ENCODE measurements at places on chromosomes 1 and 21.
A peak's percentile ranks its signal among the peaks of the same experiment; 100 is the strongest.

GRCh38 chr21:31418377-31419001 lies 74.4 kb upstream of the TIAM1 start:
- H3K4me1 ChIP-seq = peaks cover 4% of the 10 kb centered on the region
- H3K27me3 ChIP-seq = peaks cover 7% of the 10 kb centered on the region
- H3K27ac ChIP-seq = no peak overlapping the region

DNA sequence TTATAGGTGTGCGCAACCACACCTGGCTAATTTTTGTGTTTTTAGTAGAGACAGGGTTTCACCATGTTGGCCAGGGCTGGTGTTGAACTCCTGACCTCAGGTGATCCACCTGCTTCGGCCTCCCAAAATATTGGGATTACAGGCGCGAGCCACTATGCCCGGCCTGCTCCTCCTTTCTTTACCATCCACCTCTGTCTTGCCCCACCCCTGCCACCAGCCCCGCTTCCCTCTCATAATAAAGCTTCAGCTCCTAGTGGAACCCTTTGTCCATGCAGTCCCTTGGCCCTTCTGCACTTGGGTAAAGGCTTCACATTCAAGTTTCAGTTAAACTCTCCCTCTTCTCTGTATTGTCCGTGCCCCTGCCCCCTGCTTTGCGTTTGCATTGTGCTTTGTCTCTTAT lies 120.1 kb downstream of the CAMTA1 start:
- no peak overlapping the region for H3K27ac ChIP-seq
- DNase-seq = no peak
- peaks cover 1% of the 10 kb centered on the region for H3K27me3 ChIP-seq
- no peak overlapping the region for H3K4me3 ChIP-seq

DNA sequence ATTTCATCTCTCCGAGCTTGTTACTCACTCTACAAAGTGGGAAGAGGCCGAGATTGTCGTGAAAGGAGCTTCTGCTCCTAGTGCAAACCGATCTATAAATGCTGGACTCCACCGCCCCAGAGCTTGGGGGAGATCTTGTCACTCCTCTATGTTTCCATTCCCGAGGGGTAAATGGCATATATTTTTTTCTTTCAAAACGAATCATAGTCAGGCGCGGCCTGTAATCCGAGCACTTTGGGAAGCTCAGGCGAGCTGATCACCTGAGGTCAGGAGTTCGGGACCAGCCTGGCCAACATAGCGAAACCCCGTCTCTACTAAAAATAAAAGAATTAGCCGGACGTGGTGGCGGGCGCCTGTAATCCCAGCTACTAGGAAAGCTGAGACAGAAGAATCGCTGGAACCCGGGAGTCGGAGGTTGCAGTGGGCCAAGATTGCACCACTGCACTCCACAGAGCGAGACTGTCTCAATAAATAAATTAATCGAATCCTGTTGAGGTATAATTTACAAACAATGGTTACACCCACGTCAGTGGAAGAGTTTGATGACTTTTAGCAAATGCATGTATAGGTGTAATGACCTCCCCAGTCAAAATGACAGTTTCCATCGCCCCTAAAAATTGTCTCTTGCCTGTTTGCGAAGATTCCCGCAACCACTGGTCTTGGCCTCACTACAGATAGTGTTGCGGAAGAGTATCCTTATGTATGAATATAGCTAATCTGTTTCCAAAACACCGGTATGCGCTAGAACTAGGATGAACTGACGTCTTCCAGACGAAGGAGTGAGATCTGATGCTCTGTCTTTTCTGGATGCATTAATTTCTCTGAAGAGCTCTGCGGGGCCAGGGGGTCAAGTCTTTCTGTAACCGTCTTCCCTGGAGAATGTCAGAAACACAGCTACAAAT lies 840 bp upstream of the HEATR1 start:
- H3K4me3 ChIP-seq = peak overlapping the region; percentile 89
- H3K27ac ChIP-seq = peak overlapping the region; percentile 94
- H3K27me3 ChIP-seq = peaks cover 18% of the 10 kb centered on the region

DNA sequence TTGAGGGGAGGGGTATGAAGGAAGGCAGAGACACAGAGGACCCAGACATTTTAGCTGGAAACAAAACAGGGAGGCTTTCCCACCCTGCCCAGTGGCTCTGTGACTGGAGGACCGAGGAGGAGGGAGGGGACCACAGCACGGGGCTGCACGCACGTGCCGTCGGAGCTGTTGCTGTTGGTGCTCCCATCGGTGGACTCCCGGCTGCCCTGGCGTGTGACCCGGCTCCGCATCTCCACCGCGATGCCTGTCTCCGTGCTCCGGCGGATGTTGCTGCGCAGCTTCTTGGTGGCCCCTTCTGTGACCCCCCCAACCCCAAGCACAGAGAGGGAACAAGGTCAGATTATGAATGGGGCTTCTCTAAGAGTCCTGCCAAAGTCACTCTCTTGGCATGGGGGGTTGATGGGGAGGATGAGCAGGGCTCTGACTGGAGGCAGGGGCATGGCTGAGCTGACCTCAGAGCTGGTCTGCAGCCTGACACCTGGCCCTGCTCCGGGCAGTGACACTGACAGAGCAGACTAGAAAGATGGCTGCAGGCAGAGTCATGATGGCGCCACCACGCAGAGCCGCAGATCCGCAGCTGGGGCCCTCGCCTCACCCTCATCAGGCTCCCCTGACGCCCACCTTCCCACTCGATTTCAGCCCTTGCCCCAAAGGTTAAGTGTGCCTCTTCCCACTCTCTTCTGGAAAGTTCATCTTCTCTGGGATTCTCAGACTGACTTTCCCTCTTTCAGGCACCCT lies 29.6 kb downstream of the RIMS3 start:
- peaks cover 1% of the 10 kb centered on the region for H3K27me3 ChIP-seq
- H3K27ac ChIP-seq = no peak overlapping the region
- H3K36me3 ChIP-seq = no peaks in the 10 kb centered on the region
- peaks cover 10% of the 10 kb centered on the region for H3K4me1 ChIP-seq

- no peaks in the 10 kb centered on the region for H3K27me3 ChIP-seq
- no peak for DNase-seq
- peaks cover 28% of the 10 kb centered on the region for H3K4me1 ChIP-seq
- peaks cover 27% of the 10 kb centered on the region for H3K36me3 ChIP-seq
- H3K27ac ChIP-seq = no peak overlapping the region
These were observed 20.2 kb downstream of the NUAK2 start for GRCh38 chr1:205301205-205301821.

DNA sequence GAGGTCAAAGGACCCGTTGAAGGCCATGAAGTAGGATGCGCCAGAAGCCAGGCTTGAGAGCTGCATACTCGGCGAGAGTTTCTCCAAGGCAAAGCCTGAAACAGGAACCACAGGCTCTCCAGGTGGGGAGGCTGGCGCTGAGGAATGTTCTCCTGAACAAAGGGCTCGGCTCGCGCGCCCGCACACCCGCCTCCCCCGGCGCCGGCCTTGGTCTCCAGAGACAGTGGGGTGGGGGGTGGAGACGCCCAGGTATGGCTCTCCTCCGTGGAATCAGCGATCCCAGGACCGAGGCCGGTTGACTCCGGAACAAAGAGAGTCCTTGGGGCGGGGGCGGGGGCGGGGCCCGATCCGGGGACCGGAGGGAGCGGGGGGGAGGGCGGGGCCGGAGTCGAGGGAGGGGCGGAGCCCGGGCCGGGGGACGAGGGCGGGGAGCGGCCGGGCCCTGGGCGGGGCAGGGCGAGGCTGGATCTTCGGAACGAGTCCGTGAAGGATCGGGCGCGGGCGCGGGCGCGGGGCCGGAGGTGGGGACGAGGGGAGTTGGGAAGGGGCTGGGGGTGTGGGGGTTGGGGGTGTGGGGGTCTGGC lies 85.0 kb downstream of the NKAIN1 start:
- peak; percentile 90 for DNase-seq
- peak overlapping the region; percentile 96 for H3K4me3 ChIP-seq
- H3K4me1 ChIP-seq = peaks cover 6% of the 10 kb centered on the region

- no peak overlapping the region for H3K27ac ChIP-seq
- no peak for DNase-seq
- no peaks in the 10 kb centered on the region for H3K36me3 ChIP-seq
- peaks cover 20% of the 10 kb centered on the region for H3K27me3 ChIP-seq
- H3K4me1 ChIP-seq = no peaks in the 10 kb centered on the region
These were observed 3.3 kb downstream of the KRTAP10-3 start for GRCh38 chr21:44555200-44555875.

DNA sequence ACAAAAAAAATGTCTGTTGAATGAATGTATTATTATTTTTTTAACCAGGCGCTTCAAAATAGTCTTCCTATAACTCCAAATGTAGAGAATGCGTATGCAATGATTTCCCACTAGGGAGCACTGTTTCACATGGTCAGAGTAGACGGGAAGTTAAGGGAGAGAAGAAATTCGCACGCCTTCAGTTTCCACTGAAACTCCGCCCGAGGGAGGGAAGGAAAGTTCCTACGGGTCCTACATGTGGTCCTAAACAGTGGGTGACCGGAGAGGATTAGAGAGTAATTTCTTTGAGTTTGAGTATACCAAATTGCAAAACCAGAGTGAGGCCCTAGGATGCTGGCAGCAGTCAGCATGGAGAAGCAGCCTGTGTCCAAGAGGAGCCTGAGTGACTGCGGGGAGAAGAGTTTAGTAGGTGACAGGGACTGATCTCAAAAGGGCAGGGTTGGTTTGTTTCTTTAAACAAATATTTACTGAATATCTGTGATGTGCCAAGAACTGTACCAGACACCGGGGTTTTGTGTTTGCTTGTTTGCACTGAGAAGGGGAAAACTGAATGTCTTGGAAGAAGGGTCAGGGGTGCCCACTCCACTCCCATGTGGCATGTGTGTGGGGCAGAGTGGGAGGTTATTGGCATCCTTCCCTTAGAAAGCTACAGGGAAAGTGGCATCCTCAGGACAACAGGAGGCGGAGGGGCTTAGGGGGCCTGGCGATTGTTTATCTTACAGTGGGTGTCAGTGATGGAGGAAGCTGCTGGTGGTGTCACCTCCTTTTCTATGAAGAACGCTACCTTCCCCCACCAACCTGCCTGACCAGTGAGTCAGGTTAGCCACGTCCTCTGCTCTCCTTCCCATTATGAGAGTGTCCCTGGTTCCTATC lies 22.8 kb downstream of the RNU5D-1 start:
- no peaks in the 10 kb centered on the region for H3K36me3 ChIP-seq
- peak; percentile 84 for DNase-seq
- H3K4me1 ChIP-seq = peaks cover 13% of the 10 kb centered on the region

GRCh38 chr1:93692451-93692861 lies 10.8 kb upstream of the BCAR3 start:
- H3K4me1 ChIP-seq = peaks cover 11% of the 10 kb centered on the region
- H3K4me3 ChIP-seq = peak overlapping the region; percentile 8
- H3K27ac ChIP-seq = no peak overlapping the region
- DNase-seq = no peak

- H3K36me3 ChIP-seq = no peaks in the 10 kb centered on the region
- no peak overlapping the region for H3K4me3 ChIP-seq
- no peak for DNase-seq
- no peak overlapping the region for H3K27ac ChIP-seq
- H3K4me1 ChIP-seq = no peaks in the 10 kb centered on the region
- H3K27me3 ChIP-seq = peaks cover 2% of the 10 kb centered on the region
These were observed 72.0 kb upstream of the FAM20B start for GRCh38 chr1:178953538-178954324.

GRCh38 chr1:27099587-27100334 lies 55.2 kb downstream of the SLC9A1 start:
- no peak overlapping the region for H3K4me3 ChIP-seq
- peaks cover 14% of the 10 kb centered on the region for H3K4me1 ChIP-seq
- DNase-seq = no peak
- no peaks in the 10 kb centered on the region for H3K27me3 ChIP-seq

All from activated CD4-positive, alpha-beta T cell treated with anti-CD3 and anti-CD28 coated beads, Interleukin-2, amount 10 ng/mL, durations not matched to agents 24 days and 14 days (primary cell).